ENCODE measurements at places on chromosomes 5 and 9. TPM values are rescaled to one million over a fixed set of nuclear protein-coding genes. Genes with fewer than 3 reads are reported as not detected.

GRCh38 chr5:120329095-120329494, 135.0 kb upstream of the PRR16 start:
- no peak for DNase-seq

GRCh38 chr9:121699571-121700164, 48.2 kb downstream of the DAB2IP start:
- DNase-seq, result no peak

DNA sequence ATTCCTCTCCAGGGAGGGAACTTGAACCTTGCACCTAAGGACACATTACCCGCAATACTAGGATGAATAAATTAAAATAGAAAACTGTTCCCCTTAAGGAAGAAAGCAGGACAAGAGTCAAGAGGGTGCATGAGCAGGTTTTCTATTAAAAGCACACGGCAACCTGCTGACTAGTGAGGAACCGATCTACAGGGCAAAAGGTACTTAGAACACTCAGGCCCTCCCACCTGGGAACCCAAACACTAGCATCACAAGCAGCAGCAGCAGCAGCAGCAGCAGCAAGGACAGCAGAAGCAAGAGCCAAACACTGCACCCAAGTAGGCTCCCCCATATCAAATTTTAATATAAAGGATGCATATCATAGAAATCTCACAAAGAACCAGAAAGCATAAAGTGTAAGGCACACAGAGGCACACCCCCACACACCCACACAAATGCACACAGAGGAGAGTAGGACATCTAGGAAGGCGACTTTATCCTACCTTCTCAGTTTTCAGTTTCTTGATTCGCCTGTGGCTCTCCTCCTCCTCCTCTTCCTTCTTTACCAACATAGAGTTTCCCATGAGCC, 2.8 kb downstream of the ZNF608 start:
- DNase-seq, result peak; percentile 46

DNA sequence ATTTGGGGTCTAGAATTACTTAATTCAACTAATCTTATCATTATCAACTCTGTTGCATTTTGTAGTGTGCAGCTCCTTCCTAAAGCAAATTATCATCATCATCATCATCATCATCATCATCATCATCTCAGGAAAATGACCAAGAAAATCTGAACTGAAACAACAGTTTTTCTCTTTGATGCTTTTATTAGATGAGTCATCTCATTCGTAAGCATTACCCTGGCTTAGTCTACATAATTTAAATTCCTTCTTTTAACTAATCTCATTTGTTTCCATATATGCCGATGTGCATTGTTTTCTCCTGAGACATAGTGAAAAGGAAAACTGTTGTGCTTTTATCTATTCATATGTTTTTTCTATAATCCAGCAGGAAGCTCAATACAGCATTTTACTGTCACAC, 173.0 kb upstream of the PDE4D start:
- peak; percentile 77 for DNase-seq

GRCh38 chr5:73115399-73116051, 4.8 kb upstream of the TMEM171 start:
- DNase-seq, result peak; percentile 93

GRCh38 chr5:103232393-103232999, 26.1 kb upstream of the MACIR start:
- DNase-seq, result peak; percentile 29

GRCh38 chr5:3801967-3802366, 206.3 kb downstream of the IRX1 start:
- DNase-seq, result no peak

DNA sequence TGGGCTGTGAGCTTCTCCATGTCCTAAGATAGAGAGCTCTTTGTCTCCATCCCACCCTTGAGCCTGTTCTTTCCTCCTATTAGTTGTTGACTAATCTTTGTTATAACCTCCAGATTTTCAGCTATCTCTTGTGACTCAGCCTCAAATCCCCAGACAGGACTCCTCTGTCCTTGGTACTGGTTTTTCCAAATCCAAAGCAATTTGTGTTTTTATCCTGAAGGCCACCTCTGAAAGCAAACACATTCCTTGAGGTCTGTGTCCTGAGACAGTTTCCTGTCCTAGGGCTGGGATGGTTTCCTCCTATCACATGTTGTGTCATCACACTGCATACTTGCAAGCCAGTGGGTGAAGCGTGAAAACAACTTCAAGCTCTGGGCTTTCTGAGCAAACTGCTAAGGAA, 8.5 kb downstream of the TNC start:
- peak; percentile 86 for DNase-seq

The TOPORS gene
- 33.7 TPM for total RNA-seq

- DNase-seq, result peak; percentile 79
Observed at GRCh38 chr9:108934323-108934893, at the start of gene ABITRAM. ABITRAM (plus strand) TSS chr9:108934400; CDS start chr9:108934487, 87 bp downstream.

DNA sequence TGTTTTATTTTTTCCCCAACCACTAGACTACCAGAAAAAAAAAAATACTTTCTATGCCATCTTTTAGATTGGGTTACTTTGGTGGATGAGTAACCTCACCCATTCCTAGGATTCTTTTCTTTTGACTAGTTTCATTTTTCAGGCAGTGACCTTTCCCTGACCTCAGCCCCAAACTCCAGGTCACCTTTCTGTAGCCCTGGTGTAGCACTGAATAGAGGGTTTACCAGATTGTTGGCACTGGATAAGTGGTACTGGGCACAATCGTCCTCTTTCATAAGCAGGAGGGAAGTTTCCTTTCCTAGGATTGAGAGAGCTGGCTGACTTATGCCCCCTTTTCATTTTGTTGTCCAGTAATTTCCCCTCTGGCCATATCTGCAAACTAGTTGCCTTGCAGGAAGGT, 169.4 kb upstream of the TMEM161B start:
- DNase-seq, result peak; percentile 96

The ZBED3 gene
- total RNA-seq, result 0.64 TPM
